ENCODE measurements at places on chromosomes 3 and 15.
A peak's percentile ranks its signal among the peaks of the same experiment; 100 is the strongest.

- no peak for DNase-seq
Measured at GRCh38 chr3:33807191-33807590, 8.8 kb downstream of the PDCD6IP start.

- no peak for DNase-seq
Measured at GRCh38 chr15:98843844-98844243, 163.7 kb downstream of the PGPEP1L start.

DNA sequence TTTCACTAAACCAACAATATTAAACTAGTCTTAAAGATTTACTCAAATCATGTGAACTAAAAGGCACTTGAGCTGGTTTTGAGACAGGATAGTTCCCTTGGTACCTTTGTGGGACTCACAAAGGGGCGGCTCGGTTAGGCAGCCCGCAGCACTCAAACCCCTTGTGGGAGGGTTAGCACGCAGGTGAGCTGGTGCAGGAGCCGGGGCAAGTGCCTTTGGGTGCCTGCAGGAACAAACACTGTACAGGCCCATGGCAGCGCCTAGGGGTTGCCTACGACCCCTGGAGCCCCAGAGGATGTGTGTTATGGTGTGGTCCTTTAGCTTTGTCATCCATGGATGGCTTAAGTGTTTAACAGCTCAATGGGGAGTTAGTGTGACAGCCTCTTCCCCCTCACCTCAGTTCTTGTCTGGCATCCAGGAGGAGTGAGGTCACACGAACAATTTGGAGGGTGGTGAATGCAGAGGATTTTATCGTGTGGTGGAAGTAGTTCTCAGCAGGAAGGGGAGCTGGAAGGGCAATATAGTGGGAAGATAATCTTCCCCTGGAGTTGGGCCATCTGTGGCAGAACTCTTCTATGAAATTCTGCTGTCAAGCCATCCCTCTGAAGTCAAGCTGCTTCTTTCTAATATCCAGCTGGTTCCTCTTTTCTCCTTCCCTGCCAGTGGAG lies 470.9 kb downstream of the RBMS3 start:
- DNase-seq, result no peak

DNA sequence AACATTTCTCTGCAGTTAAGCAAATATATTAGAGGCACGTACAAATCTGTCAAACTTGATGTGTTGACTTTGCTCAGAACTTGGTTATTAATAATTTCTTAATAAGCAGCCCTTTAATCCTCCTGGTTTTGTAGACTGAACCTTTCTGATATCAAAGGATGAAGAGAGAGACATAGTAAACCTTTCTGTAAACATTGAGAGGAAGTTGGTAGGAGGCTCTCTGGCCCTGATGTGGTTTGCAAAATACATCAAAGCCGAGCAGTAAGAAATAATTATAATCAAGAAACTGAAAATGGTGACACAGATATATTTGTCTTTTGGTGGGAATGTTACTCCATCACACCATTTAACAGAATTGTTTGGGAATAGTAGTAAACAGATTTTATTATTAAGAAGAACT lies 111.9 kb downstream of the OXSM start:
- DNase-seq, result no peak

GRCh38 chr15:47395076-47395475 lies 322.2 kb upstream of the SEMA6D start:
- no peak for DNase-seq

- no peak for DNase-seq
Measured at GRCh38 chr3:152030320-152030719, 156.9 kb downstream of the SUCNR1 start.

DNA sequence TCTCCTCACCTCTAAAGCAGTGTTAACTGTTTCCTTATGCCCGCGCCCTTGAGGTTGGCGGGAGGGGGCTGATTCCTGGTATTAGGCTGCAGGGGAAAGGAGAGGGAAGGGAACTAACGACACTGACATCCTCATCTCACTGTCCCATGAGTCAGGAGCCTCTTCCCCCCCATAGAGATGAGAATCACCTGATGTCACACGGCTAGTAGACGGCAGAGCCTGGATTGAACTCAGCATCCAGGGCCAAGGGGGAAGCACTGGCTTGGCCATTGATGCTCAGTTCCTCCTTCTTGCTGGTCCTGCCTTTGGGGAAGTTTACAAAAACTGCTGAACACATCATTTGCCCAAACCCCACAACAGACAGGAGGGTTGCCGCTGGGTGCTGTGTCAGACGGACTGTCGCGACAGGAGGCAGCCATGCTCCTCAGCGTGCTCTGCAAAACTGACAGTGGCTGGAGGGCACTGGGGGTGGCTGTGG lies 38.5 kb downstream of the IDH2 start:
- DNase-seq, result no peak

- DNase-seq, result peak; percentile 34
Measured at GRCh38 chr3:43855674-43856299, 165.0 kb downstream of the ABHD5 start.

GRCh38 chr15:28101201-28101600 lies 2.1 kb upstream of the OCA2 start:
- DNase-seq, result no peak

DNA sequence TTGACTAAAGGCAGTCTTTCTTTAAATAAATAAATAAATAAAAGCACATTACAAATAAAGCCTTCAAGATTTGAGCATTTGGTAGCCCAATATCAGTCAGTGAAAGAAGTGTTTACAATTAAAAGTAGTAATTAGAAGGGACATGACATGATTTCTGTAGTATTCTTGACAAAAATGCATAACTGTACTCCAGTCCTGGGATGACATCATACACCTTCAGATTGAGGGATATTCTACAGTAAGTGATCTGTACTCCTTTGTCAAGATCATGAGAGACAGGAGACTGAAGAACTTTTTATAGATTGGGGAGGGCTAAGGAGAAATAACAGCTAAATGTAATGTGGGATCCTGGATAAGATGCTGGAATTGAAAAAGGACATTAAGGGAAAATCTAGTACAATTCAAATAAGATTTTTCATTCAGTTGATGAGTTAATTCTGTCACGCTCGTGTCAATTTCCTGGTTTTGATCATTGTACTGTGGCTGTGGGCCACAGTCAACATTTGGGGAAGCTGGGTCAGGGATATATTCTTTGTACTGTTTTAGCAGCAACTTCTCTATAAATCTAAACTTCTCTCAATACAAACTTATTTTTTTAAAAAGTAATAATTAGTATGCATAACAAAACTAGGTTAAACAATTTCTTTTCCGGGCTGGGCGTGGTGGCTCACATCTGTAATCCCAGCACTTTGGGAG lies 314.8 kb downstream of the PTPRG start:
- no peak for DNase-seq

DNA sequence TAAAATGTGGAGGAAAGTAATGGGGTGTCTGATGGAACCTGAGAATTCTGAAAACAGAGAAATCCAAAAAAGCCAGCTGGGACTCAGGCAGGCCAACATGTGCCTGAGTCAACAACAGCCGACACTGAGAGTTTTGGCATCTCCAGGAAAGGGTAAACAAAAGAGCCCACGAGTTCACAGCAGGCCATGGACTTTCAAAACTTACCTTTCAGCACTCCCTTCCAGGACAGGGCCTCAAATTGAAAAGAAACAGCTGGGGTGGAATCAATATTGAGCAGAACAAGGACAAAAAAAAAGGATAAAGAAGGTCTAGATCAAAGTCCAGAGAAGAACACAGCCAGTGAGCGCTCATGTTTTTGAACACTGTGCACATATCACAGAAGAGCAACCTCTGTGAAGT lies 735.4 kb upstream of the GRM7 start:
- DNase-seq, result no peak
